ENCODE measurements at places on chromosomes 2 and 18.

DNA sequence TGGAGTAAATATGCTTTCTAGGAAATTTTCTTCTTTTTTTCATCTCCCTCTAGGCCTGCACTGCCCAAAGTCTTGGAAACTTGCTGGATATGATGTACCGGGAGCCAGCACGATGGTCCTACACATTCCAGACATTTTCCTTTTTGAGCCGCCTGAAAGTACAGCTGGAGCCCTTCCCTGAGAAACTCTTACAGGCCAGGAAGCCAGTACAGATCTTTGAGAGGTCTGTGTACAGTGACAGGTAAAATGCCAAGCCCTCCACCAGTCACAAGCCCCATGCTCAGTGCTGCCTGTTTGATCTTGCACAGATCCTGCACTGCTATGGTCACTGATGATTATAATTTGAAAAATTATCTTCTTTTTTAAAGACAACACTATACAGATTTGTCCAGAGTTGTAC lies 20.0 kb downstream of the DGUOK start:
- no peak for DNase-seq

DNA sequence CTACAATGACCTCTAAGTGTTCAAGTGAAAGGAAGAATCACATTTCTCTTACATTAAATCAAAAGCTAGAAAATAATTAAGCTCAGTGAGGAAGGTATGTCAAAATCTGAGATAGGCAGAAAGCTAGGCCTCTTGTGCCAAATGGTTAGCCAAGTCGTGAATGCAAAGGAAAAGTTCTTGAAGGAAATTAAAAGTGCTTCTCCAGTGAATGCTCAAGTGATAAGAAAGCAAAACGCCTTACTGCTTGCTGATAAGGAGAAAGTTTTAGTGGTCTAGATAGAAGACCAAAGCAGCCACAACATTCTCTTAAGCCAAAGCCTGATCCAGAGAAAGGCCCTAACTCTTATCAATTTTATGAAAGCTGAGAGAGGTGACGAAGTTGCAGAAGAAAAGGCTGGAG lies 932.3 kb upstream of the ACVR2A start:
- DNase-seq, result no peak

GRCh38 chr18:12658426-12659138 lies 675 bp upstream of the SPIRE1 start:
- peak; percentile 6 for DNase-seq

DNA sequence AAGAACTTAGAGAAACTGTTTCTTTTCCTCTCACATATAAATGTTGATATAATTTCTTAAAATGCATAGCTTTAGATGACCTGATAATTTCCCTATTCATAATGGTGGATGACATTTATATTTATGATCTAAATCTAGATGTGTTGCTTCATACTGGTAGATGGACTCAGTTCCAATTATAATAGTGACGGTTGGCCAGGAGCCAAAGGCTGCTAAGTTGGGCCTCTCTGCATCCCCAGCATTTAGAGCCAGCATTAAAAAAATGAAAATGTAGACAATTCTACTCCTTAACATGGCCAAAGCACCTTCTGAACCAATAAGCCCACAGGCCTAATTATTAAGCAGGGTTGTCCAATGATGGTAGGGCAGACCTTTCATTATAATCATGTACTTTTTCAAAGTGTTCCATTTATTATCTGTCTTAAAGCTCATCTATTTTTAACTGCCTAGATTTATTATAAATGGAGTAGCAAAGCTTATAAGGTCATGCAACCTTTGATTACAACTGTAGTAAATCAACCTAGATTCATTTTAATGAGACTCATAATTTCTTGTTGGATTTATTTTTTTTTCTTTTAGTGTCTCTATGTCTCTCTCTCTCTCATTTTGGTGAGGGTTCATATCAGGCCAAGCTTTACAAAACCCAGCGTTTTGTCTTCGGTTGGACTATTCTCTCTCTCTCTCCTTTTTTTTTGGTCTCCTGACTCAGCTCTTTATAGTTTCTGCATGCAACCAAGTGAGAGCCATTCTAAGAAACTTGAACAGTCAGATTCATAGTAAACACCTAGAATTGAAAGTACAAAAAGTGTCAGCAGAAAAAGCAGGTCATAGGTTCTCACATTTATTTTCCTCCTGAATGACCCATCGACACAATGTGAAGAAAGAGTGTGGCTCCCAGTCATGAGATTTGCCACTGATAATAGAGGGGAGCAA lies 2016.1 kb upstream of the PIK3C3 start:
- DNase-seq, result no peak

DNA sequence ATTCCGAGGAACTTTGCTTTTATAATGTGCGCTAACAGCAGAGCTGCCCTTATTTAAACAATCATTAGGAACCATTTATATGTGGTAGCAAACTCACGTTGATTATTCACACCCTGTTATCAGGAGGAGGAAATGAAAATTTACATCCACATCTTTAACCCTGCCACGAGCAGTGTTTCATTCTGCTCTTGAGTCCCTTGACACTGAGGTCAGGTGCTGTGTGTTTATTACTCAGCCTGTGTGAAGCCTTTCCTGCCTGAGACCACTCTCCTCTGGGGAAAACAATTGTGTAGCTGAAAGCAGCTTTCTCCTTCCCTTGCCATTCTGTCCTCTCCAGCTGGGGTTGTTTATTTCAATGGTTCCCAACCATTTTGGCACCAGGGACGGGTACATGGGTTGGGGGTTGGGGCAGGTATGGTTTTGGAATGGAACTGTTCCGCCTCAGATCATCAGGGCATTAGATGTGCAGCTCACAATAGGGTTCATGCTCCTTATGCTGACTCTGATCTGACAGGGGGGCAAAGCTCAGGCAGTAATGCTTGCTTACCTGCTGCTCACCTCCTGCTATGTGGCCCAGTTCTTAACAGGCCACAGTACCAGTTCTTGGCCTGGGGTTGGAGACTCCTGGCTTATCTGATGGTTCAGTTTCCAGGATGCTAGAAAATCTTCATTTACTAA lies 651.1 kb downstream of the TDRD15 start:
- DNase-seq, result no peak

DNA sequence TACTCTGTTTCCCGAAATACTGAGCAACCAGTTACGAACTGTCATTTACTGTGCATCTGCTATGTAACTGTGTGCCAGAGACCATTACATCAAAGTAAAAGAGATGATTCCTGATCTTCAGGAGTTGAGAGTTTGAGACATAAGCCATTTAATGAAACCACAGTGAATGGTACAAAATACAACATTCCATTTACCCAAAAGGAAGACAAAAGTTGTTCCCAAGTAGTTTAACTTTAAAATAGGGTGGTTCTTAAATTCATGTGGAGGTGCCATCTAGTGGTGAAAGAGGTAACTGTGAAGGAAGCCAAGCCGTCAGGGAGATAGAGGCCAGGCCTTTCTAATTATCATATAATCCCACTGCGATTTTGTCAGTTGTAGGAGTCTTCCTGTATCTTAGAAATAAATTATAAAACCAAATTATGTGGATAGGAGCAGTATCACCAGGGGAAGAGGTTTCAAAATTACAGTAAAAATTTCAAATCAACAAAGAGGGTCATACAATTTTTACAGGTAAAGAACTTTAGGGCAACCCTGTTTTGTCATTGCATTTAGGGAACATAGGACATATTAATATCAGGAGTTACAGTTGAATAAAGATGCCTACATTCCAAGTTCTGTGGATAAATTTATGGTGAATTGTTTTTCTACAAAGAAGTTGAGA lies 67.7 kb downstream of the EPAS1 start:
- DNase-seq, result no peak

- no peak for DNase-seq
These were observed 18.8 kb upstream of the FAM110C start for GRCh38 chr2:65121-65520.

DNA sequence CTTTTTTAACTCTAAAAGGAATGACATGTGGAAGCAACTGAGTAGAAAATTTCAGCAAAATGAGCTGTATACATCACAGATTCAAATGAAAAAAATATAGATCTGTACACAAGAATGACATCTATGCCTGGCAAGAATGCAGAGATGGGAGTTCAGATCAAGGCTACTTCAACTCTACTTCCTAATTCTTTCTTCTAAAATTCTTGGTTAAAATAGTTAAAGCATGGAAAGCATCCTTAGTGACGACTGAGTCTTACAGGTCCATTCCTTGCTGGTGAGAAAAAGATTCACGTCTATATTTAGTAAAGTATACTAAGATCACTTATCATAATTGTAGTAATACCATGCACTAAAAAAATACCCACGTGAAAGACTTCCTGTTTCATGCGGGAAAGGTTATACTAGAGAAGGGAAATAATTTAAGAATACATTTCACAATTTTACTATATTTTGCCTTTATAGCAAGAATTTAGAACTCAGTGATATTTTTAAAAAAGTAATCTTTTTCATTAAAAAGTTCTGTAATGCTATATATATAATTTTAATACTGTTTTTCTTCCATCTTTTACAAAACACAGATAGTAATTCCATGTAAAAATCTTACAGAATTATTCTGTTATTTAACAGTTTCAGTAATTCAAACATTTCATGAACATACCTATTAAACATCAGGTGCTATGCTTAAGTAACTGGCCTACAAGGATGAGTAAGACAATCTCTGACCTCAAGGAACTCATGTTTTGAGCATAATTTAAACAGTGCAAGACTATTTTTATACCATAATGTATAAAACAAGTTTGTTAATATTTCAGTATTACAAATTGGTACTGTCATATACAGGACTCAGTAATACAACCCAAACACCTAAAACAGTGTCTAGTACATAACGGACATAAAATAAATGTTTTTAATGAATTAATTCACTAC lies 159.6 kb downstream of the BAZ2B start:
- no peak for DNase-seq

GRCh38 chr2:105873721-105874120 lies 129.0 kb downstream of the NCK2 start:
- DNase-seq, result peak; percentile 48

DNA sequence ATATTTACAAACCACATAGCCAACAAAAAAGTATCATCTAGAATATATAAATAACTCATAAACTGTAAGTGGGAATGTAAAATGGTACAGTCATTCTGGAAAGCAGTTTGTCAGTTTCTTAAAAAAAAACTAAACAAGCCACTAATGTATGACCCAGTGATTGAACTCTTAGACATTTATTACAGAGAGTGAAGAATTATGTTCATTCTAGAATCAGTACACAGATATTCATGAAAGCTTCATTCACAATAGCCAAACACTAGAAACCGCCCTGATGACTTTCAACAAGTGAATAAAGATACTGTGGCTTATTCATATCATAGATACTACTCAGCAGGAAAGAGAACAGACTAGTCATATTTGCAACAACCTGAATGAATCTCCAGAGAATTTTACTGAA lies 1541.5 kb downstream of the LRP1B start:
- no peak for DNase-seq

DNA sequence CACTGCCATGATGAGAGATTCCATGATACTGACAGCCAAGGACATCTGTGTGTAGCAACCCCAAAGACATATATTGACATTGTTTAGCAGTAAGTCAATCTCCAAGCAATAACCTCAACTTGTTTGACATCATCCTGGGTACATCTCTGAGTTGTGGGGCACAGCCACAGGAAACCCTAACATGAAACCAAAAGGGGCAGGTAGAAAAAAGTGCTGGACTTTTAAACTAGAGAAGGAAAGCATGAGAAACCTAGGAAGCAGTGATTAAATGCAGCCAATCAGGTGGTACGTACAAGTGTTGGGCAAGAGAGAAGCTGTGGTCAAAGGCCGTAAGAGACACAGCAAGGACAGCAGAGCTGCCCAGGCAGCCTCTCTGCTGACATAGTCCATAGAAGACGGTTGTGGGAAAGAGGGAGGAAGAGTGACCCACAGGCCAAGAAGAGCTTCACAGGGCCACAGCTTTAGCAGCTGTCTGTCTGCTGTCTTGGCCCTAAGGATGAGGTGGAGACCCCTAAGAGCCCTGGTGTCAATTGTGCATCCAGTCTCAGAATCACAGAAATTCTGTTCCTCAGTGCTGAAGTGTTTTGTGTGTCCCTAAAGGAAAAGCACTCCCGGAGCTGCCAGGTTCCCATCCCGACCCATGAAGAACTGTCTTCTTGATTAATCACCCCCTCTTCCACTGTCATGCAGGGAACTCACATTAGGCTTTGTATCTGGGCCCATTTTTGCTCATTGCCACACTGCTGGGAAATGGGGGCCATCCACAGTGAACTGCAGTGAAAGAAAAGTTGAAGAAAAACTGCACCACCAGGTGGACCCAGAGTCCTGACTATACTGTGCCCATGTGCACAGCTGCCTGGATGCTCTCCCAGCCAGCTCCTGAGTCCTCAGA lies 25.4 kb upstream of the CHN1 start:
- no peak for DNase-seq

DNA sequence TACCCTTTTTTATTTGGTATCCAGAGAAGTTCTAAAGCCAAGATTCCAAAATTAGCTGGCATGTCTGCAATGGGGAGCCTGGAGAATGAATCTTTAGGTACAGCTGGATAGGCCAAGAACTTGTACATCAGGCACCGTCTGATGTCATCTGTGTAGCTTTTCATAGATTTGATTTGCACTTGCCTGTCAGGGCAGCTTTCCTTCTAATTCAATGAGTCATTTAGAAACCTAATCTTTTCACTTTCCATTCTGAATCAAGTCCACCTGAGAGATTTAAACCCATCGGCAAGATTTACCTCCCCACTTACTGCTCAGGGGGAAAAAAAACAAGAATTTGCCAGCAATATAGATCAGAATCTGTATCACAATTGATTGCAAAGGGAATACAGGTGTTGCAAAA lies 60.9 kb upstream of the ACAA2 start:
- no peak for DNase-seq

DNA sequence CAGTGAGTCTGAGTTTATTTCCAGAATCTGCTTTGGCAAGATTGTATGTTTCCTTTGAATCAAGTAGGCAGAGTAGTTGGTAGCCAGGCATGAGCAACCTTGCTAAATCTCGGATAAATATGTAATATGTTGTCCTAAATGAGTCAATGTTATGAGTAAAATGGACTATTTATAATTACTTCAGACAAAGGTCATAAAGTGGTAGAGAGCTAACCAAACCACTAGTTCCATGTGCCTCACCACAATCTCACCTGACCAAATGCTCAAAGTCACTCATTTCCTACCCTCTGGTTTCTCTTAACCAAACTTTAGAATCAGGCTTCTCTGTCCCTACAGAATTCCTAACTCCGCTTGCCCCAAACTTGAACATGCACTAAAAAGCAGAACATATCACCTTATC lies 261.2 kb upstream of the FSIP2 start:
- no peak for DNase-seq

GRCh38 chr2:18412980-18413675 lies 147.3 kb downstream of the RDH14 start:
- no peak for DNase-seq
